ENCODE measurements at places on chromosomes 12 and 14.

DNA sequence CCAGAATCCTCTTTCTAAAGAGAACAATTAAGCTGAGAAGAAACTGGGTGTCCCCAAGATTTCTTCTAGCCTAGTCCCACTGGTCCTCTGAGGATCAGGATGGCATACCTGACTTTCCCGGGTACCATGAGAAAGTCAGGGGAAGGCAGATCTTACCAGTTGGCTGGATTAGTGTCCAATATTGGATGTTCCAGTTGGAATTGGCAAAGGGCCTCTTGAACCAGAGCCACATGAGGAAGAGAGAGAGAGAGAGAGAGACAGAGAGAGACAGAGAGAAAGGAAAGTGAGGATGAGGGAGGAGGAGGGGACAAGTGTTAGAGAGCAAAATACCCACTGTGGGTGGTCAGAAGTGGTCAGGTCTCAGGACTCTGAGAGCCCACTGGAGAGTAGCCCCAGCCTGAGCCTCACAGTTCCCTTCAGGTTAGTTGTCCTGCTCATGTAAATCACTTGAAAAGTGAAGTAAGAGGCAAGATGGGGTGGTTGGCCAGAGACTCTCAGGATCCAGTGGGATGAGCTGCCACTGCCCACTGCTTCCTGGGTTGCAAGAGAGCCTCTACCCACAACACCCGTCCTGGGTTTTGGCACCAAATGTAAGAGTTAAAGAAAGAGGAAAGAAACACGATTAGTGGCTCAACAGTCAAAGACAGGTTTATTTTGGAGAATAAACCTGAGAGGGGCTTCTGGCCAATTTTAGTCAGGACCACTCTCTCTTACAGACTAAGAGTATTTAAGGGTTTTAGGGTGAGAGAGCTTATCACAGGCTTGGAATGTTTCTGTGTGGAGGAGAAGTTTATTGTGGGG lies 28.4 kb upstream of the A2M start:
- no peak for DNase-seq

DNA sequence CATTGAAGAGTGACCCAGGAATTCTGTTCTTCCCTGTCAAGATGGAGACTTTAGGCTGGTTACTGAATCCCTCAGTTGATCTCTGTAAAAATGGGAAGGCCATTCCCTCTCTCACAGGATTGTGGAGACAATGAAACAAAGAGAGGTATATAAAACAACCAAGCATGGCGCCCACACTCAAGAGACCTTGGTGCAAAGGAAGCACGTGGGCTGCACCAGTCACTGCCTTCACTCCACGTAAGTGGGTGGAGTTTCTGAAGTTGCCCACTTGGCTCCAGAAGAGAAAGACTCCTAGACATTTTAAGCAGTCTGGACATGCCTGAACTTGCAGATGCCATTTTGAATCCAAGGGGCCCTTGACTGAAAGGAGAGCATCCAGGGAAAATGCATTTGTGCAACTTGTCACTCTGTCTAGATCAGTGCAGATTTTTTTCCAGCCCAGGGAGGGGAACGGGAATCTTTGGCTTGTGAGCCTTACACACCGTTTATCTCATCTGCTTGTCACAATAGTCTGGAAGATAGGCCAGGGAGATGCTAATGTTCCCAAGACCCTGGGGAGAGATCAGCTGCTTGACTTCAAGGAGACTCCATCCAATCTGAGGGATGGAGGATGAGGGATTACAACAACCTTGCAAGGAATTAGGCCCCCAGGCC lies 96.9 kb upstream of the TBX3 start:
- no peak for DNase-seq

DNA sequence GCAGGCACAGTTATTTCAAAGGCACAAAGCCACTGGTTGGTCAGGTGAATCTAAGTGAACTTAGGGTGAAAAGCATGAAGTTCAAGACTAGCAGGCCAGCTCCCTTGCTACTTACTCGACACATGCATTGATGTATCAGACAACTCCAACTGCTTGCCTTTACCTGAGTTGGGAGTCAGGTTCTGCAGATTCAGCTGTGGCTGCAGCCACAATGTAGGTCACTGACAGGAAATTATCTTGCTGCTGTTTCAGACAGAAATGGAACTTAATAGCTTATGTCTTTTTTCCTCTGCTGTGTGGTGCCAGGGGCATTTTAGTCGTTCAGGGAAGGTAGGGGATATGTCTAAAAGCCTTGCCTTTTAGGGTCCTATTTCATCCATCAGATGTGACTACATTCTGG lies 125.6 kb upstream of the RPH3A start:
- no peak for DNase-seq

GRCh38 chr12:124350491-124350890 lies 55.6 kb downstream of the RFLNA start:
- no peak for DNase-seq

GRCh38 chr12:103279444-103279843 lies 216.3 kb downstream of the C12orf42 start:
- DNase-seq: peak; percentile 50

DNA sequence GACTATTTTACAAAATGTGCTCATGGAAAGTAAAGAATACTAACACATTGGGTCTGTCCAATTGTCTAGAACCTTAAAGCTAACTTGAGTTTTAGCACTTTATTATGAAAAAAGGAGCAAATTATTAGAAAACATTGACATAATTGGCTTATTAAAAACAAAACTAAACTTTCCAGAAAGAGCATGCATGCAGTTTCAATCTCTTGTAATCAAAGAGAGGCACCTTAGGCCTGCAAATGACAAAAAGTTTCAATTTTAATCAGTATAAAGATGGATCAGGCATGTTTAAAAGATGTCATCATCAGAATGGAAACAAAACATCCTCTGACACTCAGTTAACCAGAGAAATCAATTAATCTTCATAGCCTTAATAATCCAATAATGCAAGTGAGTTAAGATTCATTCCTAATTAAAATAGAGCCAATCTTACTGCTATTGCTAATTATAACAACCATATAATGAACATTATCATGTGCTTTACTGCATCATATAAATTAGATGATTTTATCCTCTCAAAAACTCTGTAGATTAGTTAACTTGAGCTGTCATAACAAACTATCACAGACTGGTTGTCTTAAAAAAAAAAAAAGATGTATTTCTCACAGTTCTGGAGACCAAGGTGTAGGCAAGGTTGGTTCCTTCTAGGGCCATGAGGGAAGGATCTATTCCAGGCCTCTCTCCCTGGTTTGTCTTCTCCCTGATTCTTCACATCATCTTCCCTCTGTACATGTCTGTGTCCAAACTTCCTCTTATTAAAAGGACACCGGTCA lies 131.4 kb downstream of the RPAP3 start:
- DNase-seq: no peak

- no peak for DNase-seq
These were observed 94.2 kb downstream of the HEATR5A start for GRCh38 chr14:31326111-31326510.

- DNase-seq: no peak
These were observed 19.2 kb upstream of the PPP1R12A start for GRCh38 chr12:79954037-79954610.

DNA sequence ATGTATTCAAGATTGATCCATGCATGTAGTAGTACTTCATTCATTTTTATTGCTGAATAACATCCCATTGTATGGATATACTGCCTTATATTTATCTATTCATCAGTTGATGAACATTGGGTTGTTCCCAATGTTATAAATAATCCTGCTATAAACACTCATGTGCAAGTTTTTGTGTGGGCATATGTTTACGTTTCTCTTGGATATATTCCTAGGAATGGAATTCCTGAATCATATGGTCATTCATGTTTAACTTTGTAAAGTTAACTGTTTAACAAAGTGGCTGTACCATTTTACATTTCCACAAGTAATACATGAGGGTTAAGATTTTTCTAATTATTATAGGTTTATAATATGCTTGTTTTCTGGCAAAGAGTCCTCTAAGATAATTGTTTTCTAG lies 1568.2 kb upstream of the SEL1L start:
- DNase-seq: no peak

- DNase-seq: no peak
These were observed 157.1 kb downstream of the CALM1 start for GRCh38 chr14:90553921-90554336.

All from GM18507 (cell line).